ENCODE measurements at places on chromosomes 2 and 18.

GRCh38 chr18:7946734-7947377, 379.7 kb downstream of the PTPRM start:
- no peak for DNase-seq

DNA sequence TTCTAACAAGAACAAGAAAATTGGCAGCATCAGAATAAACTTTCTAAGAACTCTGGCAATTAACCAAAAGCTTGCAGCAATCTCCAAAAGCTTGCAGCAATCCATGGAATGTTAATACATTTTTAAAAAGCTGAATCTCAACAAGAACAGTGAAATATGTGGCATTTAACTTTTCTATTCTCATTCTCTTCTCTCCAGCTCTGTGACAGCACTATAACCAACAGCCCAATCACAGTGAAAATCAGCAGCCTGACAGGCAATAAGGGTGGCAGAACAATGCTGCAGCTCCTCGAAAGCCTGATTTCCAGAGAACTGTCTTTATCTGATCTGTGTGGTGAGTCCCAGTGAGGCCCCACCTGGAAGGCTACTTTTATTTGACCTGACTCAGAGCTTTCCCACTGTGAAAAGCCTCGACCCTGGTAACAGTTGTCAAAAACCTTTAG, 60.0 kb downstream of the TMEM131 start:
- no peak for DNase-seq

GRCh38 chr18:22044474-22045220, 124.7 kb upstream of the GATA6 start:
- no peak for DNase-seq

DNA sequence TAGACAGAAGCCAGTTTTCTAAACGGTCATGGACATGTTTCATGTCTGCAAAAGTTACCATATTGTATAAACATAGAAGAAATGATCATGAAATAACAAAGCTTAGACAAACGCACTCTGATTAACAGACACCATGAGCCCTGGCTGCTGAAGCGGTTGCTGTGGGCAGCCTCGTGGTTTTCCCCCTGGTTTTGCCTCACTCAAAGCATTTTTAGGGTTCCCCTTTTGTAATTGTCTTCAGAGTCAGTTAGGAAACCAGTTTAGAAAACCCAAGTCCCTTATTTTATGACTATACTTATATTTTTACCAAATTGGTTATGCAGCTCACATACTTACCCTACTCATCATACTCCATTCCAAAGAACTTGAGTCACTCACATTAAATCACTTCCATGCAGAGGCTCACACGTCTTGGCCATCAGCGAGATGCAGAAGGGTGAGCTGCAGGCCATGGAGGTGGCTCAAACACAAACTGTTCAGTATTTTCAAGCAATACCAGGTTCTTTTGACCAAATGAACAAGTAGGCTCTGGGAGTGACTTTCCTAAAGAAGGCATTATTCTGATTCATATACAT, 105.6 kb upstream of the SALL3 start:
- DNase-seq, result no peak

DNA sequence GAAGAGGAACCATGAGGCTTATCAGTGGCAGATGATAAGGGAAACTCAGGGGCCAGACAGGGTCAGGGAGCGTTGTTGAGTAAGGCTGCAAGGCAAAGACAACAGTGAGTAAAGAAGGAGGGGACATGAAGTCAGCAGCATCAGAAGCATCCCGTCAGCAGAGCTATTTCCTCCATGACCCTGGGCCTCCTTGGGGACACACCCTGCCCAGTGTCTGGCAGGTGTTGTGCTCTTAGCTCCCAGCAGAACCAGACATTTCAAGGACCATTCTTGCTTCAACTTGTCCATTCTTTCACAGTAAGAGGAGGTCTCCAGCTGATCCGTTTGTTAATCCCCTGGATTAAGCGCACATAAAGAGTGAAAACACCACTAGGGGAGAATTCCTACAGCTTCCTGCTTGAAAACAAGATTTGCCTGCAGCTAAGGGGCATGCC, 88.7 kb upstream of the MEIS1 start:
- no peak for DNase-seq
